T-helper 22 cell (primary cell): ENCODE measurements at places on chromosomes 5 and 9.

- no peak for DNase-seq
These were observed 236.4 kb downstream of the FANCC start for GRCh38 chr9:95080961-95081647.

DNA sequence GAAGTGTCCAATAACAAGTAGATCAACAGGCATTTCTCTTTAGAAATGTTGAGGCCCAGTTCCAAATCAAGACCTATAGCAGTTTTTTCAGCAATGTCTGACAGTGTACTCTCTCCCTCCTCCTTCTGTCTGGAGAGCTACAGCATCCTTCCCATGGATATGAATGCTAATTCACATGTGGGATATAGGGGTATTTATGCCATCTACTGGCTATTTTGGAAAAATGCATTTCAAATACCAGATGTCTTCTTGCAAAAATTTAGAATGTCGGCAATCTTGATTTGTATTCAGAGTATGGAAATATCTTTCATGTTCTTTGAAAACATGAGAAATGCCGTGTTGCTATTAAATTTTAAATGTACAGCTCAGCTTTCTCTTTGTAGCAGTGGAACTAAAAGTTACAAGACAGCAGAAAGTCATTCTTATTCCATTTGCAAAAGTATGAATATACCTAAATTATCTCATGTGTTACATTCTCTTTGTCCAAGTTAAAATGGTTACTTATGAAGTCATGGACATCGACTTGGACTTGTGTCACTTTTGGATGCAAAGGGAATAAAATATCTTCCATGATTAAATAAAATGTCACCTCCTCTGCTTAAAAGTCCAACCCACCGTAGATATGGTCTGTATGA lies 647.8 kb downstream of the TAF11L14 start:
- no peak for DNase-seq

DNA sequence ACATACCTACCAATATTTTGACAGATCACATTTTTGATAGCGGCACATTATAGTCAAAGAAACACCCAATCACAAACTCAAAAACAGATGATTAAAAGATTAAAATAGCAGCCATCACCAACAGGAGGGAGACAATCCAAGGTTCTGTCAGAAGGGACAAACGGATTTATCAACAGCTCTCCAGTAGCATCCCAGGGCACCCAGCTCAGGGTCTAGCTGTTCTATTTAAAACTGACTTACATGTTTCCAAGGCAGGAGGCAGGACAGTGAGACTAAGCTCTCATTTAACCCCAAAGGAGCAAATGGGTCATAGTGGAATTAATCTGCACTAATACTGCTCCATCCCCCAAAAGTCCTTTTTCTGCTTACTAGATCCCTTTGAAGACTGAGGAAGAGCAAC lies 3.2 kb downstream of the AGTPBP1 start:
- no peak for DNase-seq

GRCh38 chr9:124584631-124585030 lies 77.4 kb upstream of the NR5A1 start:
- no peak for DNase-seq

DNA sequence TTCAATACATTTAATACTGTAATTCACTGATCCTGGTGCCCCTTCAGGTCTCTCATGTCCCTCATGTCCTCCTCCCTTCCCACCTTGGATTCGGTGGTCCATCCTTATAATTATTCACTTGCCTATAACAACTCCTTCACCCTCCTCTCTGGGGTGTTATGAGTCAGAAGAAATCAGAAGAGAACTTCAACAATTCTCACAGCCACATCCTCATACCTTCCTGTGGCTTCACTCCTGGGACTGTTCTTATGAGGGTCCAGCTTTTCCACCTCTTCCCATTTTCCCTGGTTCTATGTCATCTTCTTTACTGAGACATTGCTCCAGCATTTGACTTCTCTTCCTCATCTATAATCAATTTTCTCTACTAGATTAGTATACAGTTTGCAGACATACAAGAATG lies 406.1 kb downstream of the NR2F1-AS1 start:
- no peak for DNase-seq

DNA sequence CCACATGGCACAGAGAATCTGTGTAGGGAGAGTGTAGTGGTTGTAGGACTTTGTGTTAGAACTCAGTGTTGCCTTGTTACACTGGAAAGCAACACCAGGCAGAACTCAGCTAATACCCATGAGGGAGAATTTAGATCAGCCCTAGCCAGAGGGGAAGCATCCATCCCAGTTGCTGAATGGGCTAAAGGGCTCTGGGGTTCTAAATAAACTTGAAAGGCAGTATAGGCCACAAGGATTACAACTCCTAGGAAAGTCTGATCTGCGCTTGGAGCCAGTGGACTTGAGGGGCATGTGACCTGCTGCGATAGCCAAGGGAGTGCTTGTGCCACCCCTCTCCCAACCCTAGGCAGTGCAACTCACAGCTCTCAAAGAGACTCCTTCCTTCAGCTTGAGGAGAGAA lies 26.9 kb downstream of the PTGS1 start:
- DNase-seq = no peak

DNA sequence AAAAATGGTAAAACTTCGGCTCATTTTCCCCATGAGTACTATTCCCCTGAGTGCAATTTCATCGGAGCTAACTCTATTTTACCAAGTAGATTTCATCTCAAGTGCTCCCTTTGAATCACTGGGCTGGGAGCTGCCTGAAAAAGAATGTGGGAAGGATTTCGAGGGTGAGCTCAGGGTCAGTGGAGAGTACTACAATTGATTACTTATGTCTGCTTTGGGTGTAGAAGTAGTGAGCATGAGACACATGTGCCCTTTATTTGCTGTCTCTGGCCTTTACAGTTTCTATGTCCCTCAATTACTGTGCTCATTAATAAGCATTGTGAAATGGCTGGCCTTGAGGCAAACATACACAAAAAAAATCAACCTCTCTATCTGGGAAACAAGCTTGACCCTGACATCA lies 172.7 kb upstream of the RFX3 start:
- DNase-seq = no peak

DNA sequence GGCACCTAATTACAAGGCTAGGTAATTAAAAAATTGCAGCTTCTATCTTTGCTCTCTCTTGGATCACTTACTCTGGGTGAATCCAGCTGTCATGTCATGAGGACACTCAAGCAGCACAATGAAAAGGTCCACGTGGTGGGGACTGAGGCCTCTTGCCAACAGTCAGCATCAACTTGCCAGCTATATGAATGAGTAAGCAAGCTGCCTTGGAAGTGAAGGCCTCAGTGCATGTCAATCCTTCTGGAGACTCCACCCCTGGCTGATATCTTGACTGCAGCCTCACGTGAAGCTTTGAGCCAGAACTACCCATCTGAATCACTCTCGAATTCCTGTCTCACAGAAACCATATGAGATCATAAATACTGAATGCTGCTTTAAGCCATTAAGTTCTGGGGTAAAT lies 140.5 kb downstream of the SNX18 start:
- DNase-seq = no peak

DNA sequence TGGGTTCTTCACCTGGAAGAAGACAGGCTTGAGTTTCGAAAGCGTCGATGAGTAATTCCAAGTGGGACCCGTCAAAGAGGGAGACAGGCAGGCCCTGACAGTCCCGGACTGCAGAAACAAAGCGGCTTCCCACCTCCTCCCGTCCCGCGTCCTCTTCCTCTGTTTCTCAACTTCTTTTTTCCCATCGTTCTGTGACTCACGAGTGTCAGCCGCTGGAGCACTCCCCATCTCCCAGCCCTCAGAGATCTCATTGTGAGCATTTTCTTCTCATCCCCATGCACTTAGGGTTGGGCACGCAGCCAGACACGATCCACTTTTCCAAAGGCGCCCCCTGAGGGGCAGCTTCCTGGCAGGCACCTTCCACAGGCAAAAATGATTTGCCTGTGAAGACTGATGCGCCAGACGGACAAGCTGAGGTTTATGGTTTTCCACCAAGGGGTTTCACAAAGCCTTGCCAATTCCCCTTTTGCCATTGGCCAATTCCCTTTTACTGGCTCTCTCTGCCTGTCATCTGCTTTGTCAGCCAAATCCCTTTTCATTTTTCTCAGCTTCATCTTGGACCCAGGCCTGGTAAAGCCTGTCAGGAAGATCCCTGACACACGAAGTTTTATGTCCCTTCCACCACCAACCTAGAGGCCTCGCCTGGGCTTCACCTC lies 86.5 kb upstream of the ANKRD55 start:
- no peak for DNase-seq

DNA sequence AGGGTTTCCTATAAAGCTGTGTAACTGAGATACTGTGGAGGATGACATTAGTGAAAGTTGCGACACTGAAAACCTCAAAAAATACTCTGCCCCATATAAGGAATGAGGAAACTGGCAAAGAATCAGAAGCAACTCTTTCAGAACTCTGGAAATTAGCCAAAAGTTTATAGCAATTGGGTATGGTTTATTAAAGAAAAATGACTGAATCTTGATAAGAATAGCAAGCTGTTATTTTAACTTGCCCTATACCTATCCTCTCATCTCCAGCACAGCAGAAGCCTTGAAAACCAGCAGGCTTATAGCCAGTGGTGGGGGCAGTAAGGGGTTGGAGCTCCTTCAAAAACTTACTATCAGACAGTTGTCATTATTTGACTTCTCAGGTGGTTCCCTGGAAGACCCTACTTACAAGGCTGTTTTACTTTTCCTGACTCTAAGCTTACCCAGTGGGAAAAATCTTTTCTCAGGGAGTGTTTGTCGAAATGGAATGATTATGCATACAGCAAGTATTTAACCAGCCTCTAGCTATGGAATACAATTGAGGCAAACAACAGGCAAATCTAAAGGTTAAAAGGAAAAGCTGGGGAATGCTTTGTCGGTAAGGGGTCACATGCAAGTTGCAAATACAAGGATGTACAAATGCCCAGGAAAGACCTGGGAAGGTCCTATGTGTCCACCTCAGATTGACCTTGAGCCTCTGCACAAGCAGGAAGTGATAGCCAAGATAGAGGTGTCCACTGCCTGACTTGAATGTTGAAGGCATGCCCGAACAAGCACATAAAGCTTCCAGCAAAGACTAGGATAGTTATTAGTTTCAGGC lies 21.0 kb upstream of the FAM151B start:
- no peak for DNase-seq

- DNase-seq = no peak
These were observed 30.9 kb downstream of the PDE6A start for GRCh38 chr5:149913436-149914419.

DNA sequence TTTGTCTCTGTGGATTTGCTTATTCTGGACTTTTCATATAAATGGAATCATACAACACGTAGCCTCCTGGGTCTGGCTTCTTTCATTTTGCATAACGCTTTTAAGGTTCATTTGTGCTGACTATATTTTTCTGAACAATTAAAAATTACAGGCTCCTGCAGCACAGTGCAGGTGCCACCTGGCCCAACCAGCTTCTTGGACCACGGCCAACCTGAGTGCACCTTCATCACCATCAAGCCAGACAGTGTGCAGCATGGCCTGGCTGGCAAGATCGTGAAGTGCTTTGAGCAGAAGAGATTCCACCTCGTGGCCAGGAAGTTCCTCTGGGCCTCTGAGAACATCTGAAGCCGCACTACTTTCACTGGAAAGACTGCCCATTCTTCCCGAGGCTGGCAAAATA lies 53.5 kb upstream of the COL15A1 start:
- DNase-seq = no peak

DNA sequence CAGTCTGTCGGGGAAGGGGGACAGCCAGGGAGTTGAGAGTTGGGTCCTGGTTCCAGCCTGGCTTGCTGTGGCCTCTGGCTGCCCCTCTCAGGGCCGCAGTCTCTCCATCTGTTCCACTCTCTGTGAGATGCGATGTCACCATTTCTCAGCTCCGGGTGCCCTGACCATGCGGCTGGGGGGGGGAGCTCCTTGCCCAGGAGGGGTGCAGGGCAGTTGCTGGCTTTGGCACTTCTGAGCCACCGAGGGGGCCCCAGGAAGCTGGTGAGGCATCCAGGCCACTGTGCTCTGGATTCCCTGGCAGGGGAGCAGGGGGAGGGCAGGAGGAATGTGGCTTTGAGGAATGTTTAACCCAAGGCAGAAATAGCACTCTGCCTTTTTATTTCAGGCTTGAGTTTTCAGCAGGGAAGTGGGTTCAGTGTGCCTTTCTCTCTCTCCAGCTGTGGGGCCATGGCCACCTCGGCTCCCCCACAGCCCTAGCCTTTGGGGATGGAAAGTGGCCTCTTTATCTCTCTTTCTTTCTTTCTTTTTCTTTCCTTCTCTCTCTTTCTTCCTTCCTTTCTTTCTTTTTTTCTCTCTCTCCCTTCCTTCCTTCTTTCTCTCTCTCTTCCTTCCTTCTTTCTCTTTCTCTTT lies 11.0 kb downstream of the NCS1 start:
- no peak for DNase-seq

DNA sequence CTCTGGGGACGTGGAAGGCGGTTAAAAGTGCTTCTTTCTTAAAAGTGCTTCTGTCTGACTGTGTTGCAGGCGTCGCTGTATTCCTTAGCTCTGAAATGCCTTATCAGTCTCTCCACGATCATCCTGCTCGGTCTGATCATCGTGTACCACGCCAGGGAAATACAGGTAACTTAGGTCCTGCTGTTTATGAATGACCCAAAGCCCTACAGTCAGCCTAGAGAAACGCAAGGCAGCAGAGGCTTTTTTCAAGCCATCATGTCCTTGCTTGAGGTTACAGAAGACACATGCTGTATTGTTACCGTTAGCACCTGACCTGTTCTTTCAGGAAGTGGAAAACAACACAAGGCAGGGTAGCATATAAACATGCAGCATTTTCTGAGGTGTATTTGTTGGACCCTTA lies 2.0 kb downstream of the KCNN2 start:
- no peak for DNase-seq

- no peak for DNase-seq
These were observed 83.3 kb downstream of the ZNF608 start for GRCh38 chr5:124663101-124663506.

- no peak for DNase-seq
These were observed 62.0 kb downstream of the GAPVD1 start for GRCh38 chr9:125323615-125324014.

- no peak for DNase-seq
These were observed 1216.5 kb upstream of the CDH9 start for GRCh38 chr5:28254846-28255245.

DNA sequence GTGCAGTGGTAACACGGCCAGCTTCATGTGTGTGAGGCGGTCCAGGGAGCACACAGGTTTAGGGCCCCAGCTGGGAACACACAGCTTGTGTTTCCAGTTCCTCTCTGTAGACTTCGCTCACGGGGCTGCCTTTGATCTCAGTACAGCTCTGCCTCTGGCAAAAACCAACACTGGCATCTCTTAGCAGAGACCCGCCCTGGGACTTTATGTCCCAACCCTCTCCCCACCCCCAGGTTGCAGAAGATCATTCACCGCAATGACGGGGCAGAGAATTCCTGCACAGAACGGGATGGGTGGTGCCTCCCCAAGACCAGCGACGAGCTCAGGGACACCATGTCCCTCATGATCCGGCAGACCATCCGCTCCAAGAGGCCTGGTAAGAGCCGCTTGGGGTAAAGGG lies 5.2 kb upstream of the CEL start:
- DNase-seq = no peak

DNA sequence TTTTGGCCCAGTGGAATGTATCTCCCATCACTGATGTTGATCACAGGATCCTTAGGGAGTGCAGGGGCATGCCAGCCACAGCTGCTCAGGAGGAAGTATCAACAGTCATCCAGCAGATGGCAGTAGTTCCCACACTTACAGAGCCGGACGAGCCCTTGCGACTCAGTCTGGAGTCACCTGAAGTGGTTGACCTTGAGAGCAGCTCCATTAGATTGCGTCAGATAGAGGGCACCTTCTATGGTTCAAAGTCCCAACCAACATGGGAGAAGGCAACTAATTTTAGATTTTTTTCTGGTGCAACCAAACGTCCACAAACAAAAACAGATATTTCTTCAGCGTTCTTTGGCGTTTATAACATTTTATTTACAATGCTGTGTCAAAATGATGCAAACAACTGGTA lies 124.5 kb downstream of the EGFLAM start:
- no peak for DNase-seq
